Cerebellar cortex (tissue), 1 donor: ENCODE measurements at places on chromosomes 2 and 18.

DNA sequence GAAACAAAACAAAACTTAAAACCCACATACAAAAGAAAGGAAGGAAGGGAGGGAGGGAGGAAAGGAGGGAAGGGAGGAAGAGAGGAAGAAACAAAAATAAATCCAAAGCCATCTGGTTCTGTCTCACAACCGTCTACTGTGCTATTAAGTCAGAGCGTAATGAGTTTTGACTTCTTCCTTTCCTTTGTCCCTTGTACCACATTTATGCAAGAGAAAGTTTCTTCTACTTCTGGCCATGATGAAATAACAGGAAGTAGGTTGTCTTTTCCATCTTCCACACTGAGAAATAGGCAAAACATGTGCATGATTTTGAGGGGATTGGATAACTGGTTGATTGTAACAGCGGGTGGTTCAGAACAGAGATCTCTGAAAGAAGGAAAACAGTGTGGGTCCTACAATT, 121.4 kb downstream of the CTAGE1 start:
- DNase-seq, result no peak

- DNase-seq, result peak; percentile 34
These were observed 26.8 kb downstream of the SMAD7 start for GRCh38 chr18:48923746-48924629.

- no peak for DNase-seq
These were observed 249.0 kb upstream of the ID2 start for GRCh38 chr2:8432706-8433336.

GRCh38 chr2:69668598-69668997, 25.1 kb upstream of the AAK1 start:
- DNase-seq, result no peak

GRCh38 chr2:4391013-4391412, 687.6 kb downstream of the DCDC2C start:
- DNase-seq, result no peak

DNA sequence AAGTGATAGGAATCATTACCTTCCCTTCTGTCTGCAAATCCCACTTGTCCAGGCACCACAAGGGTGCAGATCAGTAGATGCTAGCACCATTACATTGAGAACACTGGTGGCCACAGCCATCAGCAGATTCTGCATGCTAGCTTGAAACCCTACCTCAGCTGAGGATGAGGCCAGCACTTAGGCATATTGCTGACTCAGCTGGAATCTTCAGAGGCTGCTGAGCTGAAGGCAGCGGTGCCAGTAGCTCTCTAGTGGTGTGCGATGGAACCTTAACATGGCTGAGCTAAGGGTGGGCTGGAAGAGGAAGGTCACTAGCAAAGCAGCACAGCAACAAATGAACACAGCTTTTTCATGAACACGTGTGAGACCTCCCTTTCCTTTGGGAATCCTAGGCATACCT, 19.0 kb upstream of the CPO start:
- DNase-seq, result no peak

DNA sequence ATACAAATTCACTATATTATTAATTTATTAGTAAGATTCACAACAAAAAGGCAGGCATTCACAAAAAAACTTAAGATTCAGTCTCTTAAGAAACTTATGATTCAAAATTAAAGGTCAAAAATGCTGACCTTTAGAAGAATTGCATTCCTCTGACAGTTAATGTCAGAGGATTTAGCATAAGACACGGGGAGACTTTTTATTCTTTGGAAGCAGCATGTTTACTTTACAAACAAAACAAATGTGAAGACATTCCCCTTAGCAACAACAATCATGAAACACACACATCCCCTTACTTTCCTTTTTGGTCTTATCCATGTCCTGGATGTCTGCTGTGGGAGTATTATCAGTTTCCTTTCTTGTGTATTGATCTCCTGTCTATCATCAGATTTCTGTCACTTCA, 117.1 kb downstream of the RAD51AP2 start:
- no peak for DNase-seq

- peak; percentile 59 for DNase-seq
These were observed 265.1 kb downstream of the MEIS1 start for GRCh38 chr2:66699793-66700676.

GRCh38 chr2:84914334-84914733, 8.9 kb downstream of the TMSB10 start:
- no peak for DNase-seq

- no peak for DNase-seq
These were observed 29.2 kb upstream of the HNRNPLL start for GRCh38 chr2:38631976-38632375.

DNA sequence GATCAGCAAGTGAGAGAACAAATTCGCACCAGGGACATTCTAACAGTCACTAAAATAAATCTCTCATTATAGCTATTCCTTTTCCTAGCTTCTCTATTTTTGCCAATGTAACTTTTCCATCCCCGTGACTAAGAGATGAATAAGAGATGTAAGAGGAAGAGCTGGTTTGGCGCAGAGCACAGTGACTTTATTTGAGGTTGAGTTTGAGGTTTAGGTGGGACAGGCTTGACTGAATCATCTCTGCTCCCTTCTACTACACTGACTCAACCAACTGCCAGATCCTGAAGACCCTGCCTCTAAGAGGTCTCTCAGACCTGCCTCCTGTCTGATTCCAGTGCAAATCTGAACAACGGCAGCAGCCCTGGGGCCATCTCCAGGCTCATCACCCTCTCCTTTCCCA, 28.0 kb downstream of the RFX8 start:
- DNase-seq, result no peak

GRCh38 chr2:163395602-163396001, 340.2 kb downstream of the FIGN start:
- DNase-seq, result no peak

GRCh38 chr2:51718881-51719280, 686.9 kb upstream of the NRXN1 start:
- DNase-seq, result no peak

DNA sequence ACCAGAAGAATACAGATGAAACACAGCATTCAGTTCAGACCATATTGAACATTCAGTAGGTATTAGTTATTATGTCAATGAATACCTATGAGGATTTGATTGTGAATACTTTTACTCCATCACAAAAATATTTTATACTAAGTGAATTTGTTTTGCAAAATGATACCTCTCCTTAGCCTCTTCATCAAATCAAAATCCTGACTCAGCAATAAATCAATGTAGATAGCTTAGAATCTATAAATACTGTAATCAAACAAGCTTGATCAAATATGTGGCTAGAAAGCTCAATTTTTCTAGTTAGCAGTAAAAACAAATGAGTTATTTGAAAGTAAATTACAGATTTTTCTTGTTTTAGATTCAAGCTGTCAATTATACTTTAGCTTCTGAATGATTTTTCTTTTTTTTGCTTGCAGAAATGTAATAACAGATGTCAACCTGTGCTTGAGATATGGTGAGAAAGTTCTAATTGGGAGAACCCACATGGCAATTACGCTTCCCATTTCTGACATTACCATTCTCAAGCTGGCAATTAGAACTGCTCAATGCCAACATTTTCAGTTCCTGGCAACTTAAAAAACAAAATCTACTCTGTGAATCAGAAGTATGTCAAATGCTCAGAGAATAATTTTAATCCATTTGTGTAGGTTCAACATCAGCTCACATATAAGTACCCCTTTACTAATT, 109.6 kb downstream of the PRELID3A start:
- DNase-seq, result no peak

GRCh38 chr2:172931256-172931894, 144.3 kb upstream of the MAP3K20 start:
- no peak for DNase-seq

- DNase-seq, result no peak
These were observed 20.6 kb downstream of the RNU2-63P start for GRCh38 chr2:87995756-87996155.

GRCh38 chr18:23958036-23958435, 56.5 kb upstream of the TTC39C start:
- peak; percentile 80 for DNase-seq

DNA sequence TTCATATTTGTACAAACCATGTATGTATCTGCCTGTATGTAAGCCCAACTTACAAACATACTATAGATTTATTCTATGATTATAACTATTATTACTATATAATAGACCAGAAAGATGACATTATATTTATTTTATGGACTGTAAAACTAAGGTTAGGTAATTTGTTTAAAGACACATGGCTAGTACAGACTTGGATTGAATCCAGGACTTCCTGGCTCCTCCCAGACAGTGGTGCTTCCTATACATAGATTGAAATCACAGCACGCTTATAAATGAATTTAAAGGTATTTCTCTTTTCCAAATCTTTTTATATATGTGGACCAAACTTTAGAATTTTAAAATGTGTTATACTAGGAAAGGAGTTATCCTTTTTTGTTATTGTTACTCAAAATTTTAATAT, 151.6 kb upstream of the MYO3B start:
- DNase-seq, result no peak

DNA sequence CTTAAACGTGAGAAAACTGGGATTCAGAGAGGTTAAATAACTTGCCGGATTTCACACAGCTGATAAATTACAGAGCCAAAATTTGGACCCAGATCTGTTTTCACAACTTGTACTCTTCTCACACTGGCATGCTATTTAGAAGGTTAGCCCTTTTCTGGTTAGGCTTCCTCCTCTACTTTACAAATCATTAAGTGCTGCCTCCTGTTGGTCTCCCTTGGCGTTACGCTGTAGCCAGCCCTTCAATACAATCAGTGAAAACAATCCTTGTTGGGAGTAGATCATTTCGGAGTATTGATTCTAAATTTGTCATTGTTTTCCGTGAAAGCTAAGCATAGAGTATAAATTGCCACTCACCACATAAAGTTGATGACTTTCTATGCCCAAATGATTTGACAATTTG, 153.5 kb downstream of the ARHGAP15 start:
- DNase-seq, result no peak

DNA sequence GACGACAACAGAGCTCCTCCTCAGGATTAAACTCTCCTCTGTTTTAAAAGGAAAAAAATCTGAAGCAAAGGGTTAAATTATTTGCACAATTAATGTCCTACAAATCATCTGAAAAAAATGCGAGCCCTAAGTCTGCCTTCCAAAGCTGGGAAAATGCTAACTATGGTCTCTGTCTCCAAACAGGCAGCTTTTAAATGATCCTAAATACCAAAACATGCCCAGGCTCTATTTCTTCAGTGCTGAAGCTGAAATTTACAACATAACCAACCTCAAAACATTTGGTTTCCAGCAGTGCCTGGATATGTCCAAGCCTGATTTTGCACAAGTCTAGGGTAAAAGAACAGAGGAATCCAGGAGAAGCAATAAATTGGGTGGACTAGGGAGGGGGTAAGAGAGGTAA, 57.2 kb downstream of the LBH start:
- DNase-seq, result no peak

GRCh38 chr2:149221898-149222297, 108.5 kb upstream of the LYPD6 start:
- no peak for DNase-seq

DNA sequence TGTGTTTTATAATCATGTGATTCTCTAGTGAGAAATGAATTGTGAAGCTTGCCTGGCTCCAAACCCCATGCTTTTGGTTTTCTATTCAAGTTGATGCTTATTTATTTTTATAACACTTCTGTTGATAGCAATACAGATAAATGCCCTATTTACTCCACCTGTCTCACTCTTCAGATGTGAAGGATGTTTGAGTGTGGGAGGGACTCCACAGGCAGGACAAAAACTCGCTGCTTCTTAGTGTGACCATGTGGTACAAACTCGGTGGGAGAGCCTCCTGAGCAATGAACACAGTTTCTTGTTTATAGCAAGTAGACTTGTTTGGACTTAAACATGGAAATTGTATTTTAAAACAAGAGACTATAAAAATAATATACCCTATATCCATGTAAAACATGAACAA, 219.7 kb downstream of the GULP1 start:
- no peak for DNase-seq

GRCh38 chr18:3931542-3932112, 481.7 kb downstream of the TGIF1 start:
- DNase-seq, result no peak

- DNase-seq, result no peak
These were observed 40.1 kb downstream of the KCNF1 start for GRCh38 chr2:10951558-10952414.

GRCh38 chr2:138649571-138649970, 130.6 kb downstream of the NXPH2 start:
- DNase-seq, result no peak

DNA sequence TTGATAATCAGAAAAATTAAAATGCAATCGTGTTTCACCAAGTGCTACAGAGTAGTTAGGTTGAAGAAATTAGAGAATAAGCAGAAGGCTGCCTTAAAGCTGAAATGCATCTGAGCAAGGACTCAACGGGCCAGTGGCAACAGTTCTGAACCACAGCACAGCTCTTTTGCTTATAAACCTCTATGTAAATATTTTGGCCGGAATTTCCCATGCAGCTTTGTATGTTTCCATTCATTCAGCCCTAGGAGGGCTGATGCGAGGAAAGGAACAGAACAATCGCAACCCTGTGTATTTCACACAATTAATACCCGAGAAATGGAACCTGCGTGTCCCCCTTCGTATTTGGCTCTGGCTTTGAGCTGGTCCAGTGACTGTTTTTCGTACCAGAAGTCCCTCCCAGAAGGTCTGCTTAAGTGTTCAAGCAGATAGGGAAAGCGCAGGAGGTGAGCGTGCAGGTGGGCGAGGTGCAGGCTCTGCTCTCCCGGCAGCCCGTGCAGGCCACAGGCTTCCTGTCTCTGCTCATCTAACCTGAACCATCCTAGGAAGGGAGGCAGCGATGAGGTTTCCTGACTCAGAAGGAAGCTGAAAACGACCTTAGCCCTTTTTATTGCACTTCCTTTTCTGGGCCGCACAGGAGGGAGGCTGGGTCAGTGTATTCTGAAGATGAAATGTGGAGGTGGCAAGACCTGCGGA, 67.3 kb downstream of the ASB1 start:
- DNase-seq, result no peak

DNA sequence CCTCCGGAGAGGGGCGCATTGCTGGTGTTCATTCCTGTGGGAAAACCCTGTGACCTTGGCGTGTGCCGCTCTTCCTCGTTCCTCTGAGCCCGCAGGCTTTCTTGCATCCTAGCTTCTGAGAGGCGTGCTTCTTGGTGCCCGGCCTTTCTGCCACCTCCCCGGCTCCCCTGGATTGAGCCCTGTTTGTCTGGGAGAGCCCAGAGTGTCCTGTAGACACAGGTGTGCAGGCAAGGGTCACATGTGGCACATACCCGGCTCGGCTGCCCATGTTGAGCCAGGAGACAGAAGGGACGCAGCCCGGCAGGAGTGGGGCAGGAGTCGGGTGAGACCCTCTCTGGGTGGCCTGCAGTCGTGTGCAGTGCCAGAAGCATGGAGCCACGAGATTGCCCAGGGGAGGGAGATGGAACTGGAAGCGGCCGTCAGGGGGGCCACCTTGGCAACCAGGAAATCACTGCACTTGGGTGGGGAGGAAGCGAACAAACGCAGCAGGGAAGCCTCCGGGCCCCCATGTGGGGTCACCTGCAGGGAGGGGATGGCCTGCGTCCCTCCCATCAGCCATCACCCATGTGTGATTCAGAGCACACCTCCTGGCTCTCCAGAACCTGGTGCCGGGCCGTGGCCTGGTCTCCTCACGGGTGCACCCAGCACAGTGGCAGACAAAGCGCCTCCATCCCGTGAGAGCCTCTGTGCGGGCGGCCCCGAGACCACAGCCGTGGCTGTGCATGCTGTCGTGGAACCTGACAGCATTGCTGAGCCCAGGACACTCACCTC, 92.9 kb downstream of the SH3BP4 start:
- DNase-seq, result no peak

GRCh38 chr2:8154270-8154669, 527.6 kb upstream of the ID2 start:
- no peak for DNase-seq

GRCh38 chr2:187126247-187127005, 277.5 kb upstream of the ZSWIM2 start:
- DNase-seq, result no peak
